ENCODE measurements at places on chromosomes 5 and 9. TPM values are rescaled to one million over a fixed set of nuclear protein-coding genes. Genes with fewer than 3 reads are reported as not detected.
A peak's percentile ranks its signal among the peaks of the same experiment; 100 is the strongest.

Gene BNC2
- total RNA-seq, result 5.7 TPM

GRCh38 chr5:106435185-106435584, 1235.6 kb downstream of the EFNA5 start:
- DNase-seq, result no peak

Gene OLFM1
- 0.39 TPM for total RNA-seq

Gene MTAP
- 9.6 TPM for total RNA-seq

- DNase-seq, result no peak
These were observed 891.3 kb downstream of the TLE1 start for GRCh38 chr9:80797831-80798688.

DNA sequence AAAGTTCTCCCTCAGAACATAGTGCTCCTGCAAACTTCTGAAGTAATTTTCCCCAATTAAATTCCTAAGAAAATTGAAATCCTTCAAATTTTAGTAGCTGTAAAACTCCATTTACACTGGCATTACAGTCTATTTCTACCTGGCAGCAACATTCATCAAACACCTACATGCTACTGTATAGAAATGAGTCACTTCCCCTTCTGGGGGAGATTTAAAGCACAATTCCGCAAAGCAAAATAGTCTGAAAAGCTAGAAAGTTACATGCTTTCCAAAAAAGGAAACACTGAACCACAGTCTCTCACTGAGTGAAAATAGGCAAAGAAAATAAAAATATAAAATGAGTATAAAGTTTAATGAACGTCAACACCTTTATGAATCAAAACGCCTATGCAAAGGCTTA, 43.3 kb downstream of the MCTP1 start:
- DNase-seq, result no peak

Gene KCNN2
- total RNA-seq, result not detected

DNA sequence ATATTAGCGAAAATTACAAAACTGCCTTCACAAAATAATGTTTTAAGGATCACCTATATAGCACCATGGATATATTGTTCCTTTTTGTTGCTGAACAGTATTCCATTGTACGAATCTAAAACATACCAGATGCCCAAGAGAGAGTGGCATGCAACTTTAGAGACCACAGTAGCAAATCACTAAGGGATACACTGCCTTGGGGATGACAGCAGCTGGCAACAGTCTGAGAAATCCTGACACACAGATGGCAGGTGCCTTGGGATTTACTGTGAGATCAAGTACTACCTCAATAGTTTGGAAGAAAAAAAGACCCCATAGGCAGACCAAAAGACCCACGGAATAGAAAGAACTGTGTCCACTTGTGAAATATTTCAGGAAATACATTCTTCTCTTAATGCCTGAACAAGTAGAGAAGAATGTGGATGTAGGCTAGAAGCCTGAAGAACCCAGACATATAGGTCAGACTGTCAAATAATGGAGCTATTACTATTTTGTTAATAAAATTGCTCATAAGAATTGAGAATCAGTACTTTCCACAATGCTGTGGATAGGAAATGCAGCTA, 53.4 kb downstream of the PLPP1 start:
- DNase-seq, result no peak

Gene OTULIN
- 40.1 TPM for total RNA-seq

Gene GALNT12
- 3.3 TPM for total RNA-seq

- no peak for DNase-seq
These were observed 933.4 kb downstream of the PTPRD start for GRCh38 chr9:9679433-9679832.

Gene NDST1
- 142 TPM for total RNA-seq

Gene RAD17
- 41.7 TPM for total RNA-seq

GRCh38 chr9:72322259-72322658, 42.7 kb downstream of the ZFAND5 start:
- no peak for DNase-seq

GRCh38 chr5:81420039-81420667, 26.2 kb upstream of the ACOT12 start:
- DNase-seq, result peak; percentile 85

DNA sequence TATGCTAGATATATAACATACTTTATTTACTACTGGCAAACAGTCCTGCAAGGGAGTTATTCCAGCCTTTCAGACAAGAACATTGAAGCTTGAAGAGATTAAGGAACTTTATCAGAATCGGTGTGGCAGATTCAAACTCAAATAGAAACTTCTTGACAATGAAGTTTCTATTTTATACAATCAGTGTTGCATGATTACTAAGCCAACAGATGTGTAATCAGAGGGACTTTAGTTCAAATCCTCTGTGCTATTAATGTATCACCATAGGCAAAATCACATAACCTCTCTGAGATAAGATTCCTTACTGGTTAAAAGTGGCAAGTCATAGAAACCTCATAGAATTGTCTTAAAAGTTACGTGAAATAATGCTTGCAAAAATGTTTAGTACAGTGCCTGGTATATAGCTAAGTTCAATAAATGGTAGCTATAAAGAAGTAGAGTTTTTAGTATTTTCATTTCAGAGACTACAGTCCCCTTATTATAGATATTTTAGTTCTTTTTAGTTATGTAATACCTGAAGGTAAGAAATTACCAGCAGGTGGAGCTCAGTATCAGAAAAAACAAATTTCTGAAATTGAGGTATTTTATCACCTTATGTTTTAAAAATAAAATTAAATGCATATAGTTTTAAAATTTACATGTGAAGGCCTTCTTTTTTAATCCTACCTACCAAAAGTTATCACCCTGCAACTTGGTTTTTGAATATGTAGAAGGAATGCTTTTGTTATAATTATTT, 172.1 kb downstream of the FER start:
- DNase-seq, result no peak

DNA sequence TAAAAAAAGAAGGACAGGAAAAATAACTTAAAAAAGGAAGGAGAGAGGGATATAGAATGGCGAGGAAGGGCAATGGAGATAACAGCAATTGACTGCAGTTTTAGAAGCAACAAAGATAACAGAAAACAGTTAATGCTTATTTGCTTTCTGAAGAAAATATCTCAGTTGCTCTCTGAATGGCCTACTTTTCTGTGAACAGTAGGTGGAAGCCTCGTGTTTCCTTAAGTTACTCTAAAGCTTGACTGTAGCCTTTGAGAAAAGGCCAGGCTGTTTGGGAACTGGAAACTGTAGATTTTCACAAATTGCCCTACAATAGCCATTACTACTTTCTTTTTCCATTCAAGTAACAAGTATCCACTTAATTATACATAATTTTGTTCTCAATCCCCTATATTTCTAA, 404.5 kb downstream of the YTHDC2 start:
- no peak for DNase-seq

Gene C9orf50
- total RNA-seq, result not detected

DNA sequence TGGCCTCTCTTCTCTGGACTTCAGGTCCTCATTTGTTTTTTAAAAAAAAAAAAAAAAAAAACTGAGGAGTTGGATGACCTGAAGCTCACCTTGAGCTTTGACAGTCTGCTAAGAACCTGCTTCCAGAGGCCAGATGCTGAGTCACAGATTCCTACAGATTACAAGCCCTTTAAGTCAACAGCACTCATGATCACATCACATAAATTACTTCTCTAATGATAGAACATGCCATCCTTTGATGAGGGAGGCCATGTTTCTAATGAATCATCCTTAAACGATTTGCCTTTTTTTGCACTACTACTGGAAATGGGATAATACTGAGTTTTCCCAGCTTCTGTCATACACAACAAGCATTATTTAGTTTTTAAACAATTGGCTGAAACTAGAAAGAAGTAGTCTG, 34.2 kb upstream of the MYOT start:
- DNase-seq, result peak; percentile 70

- no peak for DNase-seq
These were observed 76.3 kb downstream of the SCAI start for GRCh38 chr9:125066839-125067619.

DNA sequence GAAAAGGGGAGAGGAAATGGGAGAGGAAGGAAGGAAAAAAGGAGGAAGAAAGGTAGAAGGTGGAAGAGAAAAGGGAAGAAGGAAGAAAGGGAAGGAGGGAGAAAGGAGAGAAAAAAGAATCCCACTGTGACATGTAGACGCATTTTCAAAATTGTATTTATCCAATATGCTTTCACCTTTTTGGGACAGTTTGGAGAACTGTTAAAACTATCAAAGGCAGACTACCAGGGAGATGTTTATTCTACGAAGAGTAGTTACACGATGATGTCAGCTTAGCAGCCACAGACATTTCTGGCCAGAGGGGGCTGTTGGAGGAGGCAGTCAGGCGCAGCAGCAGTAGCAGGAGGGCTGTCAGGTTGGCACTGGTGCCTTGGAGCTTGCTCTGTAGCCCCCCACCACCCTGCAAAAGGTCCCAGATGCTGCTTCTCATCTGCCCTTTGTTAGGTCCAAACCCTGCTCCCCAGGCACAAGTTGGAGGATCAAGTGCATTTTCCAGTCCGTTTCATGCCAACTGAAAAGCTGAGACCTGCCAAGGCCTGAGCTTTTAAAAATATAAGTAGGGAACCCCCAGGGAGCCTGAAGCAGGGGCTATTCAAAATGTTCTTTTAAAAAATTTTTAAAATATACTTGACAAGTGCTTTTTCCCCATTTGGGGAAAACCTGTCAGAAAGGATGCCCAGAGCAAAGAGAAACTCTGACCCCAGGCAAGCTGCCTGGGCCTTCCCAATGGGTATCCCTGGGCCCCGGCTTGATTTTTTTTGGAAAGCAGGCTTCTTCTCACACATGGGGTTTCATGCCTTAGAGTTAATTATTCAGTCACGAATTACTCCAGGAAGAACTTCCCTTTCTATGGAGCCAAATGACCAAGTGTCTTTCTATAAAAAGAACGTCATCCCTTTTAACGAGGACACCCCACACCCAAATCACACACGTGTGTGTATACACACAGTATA, 203.3 kb downstream of the SLIT3 start:
- no peak for DNase-seq

GRCh38 chr5:103101079-103101750, 18.7 kb downstream of the GIN1 start:
- DNase-seq, result no peak

- DNase-seq, result no peak
These were observed 160.6 kb downstream of the PJA2 start for GRCh38 chr5:109249126-109249525.

Gene IL3
- total RNA-seq, result not detected

DNA sequence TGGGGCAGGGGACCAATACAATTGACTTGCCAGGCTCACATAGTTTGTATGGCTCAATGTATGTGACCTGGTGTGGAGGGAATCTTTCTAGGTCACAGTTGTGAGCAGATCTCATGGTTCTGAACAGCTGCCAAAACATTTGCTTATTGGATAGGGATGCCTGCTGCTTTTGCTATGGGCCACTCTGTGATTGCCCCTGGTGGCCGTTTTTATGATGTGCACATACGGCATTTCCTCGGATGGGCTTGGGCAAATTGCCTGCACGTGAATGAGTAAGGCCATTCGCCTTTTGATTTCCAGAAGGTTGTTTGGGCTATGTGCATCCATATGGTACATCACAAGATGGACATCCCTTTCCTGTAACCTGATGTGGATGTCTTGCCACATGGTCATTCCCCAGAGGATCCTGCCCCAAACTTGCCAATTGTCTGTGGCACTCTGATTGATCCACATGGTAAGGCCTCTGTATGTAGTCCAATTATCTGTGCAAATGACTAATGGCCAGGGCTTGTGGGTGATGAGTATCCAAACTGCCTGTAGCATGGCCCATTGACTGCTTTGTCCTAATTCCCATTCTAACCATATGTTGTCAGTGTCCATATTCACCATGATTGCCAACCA, 10.7 kb upstream of the SLC22A4 start:
- DNase-seq, result no peak

DNA sequence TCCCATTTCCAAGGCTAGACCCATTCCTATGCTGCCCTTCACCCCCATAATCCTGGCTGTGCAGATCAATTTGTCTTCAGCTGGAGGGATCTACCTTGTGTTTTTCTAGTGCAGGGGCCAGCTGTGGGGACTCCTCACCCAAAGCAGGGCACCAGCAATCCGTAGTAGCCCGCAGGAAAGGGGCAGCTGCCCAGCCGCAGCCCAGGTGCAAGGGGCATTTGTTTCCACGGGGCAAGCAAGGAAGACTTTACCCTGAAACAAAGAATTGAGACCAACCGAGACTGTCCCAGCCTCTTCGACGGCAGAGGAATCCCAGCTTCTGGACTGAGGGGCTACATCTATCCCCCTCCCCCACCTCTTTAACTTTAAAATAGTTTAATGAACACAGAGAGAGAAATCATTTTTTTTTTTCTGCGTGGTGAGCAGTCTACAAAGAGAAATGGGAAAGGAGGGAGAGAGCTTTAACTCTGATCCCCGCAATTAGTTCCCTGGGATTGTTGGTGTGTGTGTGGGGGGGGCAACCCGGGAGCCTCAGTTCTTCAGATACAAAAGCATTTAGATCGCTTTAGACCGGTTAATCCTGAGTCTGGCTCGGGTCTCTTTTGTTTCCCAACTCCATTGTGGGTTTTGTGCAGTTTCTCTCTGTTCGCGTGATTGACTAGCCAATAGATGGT, 10.6 kb upstream of the LHX2 start:
- no peak for DNase-seq

Gene MLANA
- not detected for total RNA-seq

- DNase-seq, result no peak
These were observed 57.6 kb downstream of the KIF24 start for GRCh38 chr9:34271265-34272006.

Gene CARTPT
- total RNA-seq, result not detected

GRCh38 chr5:81140943-81141342, 92.2 kb upstream of the CKMT2 start:
- no peak for DNase-seq

Gene PCDHGA9
- 0.15 TPM for total RNA-seq

GRCh38 chr9:105757496-105758251, 63.3 kb downstream of the TMEM38B start:
- DNase-seq, result no peak

Gene PCDHGB2
- total RNA-seq, result 5.3 TPM

- DNase-seq, result no peak
These were observed 81.1 kb upstream of the GNA14 start for GRCh38 chr9:77729177-77729576.

Gene ARHGEF28
- 34.8 TPM for total RNA-seq

- DNase-seq, result no peak
These were observed 1.6 kb upstream of the GADD45G start for GRCh38 chr9:89602978-89603766.

Gene FAM78A
- 0.59 TPM for total RNA-seq

DNA sequence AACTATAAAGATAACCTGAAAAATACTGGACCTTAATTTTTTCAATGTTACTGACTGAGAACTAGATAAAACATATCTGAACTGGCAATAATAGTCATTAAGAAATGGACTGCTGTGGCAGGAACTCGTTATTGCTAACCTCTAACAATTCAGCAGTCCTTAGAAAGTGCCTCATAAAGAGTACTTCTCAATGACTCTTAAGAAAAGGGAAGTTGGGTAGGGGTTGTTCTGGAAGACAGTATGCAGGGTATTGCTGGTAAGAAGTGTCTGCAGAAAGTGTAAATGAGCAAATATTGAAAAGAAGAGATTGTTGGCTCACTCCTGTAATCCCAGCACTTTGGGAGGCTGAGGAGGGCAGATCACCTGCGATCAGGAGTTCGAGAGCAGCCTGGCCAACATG, 27.9 kb downstream of the FOXD1 start:
- no peak for DNase-seq

Gene SLC25A2
- 0.28 TPM for total RNA-seq

Gene ARHGEF37
- 3.2 TPM for total RNA-seq

- DNase-seq, result no peak
These were observed 14.3 kb upstream of the JADE2 start for GRCh38 chr5:134510970-134511795.

GRCh38 chr5:175598774-175599173, 59.1 kb upstream of the HRH2 start:
- DNase-seq, result no peak

Measured in Panc1 (cell line).